ENCODE measurements at places on chromosomes 6 and 20.

DNA sequence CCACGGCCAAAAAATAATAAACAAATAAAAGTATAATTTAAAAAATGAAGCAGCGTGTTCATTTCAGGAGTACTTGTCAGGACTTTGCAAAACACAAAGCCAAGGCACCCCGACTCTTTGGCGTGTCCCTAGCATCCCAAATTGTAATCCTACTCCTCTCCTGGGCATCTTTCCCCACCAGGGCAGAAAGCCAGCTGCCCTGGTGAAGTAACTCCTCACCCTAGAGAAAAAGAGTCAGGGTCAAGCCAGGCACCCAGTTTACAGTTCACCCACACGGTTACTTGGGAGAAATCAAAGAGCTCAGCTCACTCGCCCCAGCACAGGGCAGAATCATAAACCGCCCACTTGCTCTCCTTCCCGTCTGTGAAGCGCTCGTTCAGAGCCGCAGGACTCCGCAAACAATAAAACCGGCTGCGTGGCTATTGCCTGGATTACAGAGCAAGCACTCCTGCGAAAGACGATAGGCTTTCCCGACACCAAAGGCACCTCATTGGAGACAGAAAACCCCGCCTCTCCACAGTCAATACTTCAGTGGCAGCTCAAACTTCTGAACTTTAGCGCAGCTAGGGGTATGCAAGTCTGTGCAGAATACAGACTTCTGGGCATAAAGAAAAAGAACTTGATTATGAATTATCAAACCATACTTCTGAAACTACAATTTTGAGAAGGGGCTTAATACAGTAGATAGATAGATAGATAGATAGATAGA, 73.0 kb upstream of the NHSL1 start:
- no peak for DNase-seq

DNA sequence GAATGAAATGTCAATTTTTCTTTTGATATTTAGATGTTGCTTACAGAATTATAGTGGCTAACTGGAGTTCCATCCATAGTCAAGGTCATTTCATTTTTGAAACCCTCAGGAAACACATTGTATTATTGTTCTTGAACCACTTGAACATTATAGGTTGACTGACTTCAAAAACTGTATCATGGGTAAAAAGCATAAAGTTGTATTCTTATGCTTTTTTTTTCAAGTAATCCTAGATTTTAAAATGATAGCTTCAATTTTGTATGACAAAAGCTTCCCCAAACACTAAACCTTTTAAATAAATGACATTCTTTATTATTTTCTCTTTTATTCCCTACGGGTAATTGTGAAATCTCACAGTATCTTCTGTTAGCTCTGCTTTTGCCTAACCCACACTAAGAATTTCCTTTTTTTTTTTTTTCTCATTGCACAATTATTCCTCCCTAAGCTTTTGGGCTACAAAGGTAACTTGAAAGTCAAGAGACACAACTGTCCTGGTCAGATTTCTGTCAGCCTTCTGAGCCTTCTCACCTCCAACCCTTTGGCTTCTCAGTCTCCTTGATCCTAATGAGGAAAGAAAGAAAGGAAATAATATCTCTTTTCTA, 36.9 kb upstream of the LAMA4 start:
- DNase-seq = no peak

- DNase-seq = no peak
These were observed 253.7 kb upstream of the RUNX2 start for GRCh38 chr6:45074439-45074838.

DNA sequence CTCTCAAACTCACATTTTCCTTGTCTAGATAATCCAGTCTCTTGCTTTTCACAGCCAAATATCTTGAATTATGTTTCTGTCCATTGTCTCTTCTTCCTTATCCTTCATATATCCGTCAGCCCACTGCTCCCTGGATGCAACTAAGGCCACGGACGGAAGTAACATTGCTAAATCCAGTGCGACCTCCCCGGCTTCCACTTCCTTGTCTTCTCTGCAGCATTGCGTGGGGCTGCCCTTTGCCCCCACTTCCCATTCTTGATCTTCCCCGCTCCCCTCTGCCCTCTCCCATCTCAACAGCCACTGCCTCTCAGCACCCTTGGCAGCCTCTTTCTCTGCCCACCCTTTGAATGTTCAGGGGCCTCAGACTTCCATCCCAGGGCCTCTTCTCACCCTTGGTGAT, 190.4 kb upstream of the UST start:
- DNase-seq = no peak

DNA sequence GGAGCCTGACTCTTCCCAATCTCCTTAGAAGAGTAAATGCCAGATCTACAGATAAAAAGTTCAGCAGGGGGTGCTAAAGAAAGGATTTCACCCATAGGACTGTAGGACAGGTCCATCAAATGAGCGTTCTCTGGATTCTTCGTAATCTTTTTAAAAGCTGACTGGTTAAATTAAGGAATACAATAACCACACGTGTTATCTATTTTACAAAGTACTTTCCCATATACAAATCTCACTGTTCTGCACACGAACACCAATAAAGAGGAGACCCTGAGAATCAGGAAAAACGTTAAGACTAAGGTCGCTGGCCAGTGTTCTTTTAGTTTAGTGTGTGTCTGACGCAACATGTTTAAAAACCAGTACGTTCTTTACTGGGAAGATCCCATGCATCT, 542 bp downstream of the TUBE1 start:
- no peak for DNase-seq

DNA sequence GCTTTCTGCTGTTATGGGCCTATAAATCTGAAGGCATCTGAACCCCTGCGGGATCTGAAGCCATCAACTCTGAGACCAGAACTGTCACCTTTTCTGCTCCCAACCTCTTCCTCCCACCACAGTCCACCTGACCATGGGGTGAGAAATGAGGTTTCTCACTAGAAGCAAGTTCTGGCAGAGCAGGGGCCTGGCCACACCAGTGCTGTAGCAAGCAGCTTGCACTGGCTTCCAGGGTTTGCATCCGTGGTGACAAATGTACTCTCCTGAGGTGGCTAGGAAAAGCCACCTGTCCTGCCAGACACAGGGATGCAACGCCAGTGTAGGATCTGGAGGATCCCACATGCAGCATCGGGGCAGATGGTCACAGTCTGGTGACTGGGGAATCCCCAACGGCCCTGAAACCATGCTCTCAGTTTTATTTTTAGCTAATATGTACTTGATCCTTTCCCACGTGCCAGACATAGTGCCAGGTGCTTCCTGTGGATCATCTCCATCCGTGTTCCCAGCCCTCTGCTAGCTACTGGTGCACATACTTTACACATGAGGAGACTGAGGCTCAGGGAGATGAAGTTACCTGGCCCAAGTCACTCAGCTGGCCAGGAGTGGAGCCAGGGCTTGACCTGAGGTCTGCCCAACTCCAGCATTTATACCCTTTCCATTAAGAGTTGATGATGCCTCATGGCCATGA, 122.1 kb upstream of the SPACA1 start:
- peak; percentile 67 for DNase-seq

All from activated CD8-positive, alpha-beta memory T cell treated with anti-CD3 and anti-CD28 coated beads, Interleukin-2, amount 10 ng/mL, durations not matched to agents 7 days and 5 days (primary cell).